ENCODE measurements at places on chromosomes 3 and 15.

GRCh38 chr15:82742134-82742533 lies 32.5 kb upstream of the AP3B2 start:
- DNase-seq, result no peak

DNA sequence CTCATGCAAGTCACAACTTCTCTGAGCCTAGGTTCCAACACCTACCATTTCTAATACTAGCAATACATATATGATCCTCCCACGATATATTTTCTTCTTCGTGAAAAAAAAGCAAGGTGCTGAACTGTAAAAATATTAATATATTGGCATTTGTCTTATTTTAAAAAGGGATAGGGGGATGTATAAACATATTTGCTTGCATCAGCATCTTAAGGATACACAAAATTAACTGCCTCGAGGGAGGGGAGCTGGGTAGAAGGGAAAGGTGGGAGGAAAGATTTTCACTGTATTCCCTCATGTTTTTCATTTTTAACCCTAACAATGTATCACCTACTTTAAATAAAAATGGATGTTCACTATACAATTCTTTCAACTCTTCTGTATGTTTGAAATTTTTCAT lies 1.3 kb downstream of the HACD2 start:
- DNase-seq, result no peak

DNA sequence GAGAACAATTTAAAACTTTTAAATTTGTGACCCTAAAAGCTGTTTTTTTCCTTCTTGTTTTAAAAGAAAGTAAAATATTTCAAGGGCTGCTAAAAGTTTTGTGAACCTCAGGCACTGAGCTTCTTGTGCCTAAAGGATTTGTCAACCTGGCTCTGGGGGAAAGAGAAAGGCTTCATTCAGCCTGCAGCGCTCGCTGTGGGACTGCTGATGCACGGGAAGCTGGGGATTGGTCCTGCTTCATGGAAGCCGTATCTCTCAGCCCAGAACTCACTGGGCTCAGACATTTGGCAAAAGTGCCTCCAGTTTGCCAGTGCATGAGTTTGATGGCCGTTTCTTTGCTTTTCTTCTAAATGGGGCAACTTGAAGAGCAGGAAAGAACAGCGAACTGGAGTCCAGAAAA lies 30.8 kb downstream of the TPRG1 start:
- DNase-seq, result no peak

GRCh38 chr3:27228805-27229204 lies 140.4 kb downstream of the NEK10 start:
- DNase-seq, result peak; percentile 64

- DNase-seq, result no peak
Observed at GRCh38 chr15:42504631-42505030, 9.2 kb downstream of the SNAP23 start.

- no peak for DNase-seq
Observed at GRCh38 chr3:45789235-45789812, 7.0 kb downstream of the SLC6A20 start.

- no peak for DNase-seq
Observed at GRCh38 chr3:170355738-170356595, 1.5 kb upstream of the SKIL start.

DNA sequence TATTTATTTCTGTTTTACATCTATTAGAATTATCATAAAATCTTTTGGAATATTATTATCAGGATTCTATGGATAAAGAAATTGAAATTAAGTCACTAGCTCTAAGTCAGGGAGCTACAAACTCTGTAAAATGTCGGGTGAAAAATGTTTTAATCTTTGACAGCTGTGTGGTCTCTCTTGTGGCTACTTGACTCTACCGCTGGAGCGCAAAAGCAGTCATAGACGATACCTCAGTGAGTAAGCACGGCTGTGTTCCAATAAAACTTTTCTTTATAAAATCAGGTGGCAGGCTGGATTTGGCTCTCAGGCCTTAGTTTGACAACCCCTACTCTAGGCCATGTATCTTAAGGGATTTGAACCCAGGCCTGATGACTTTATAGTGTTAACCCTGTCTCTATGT lies 88.5 kb upstream of the PFN2 start:
- no peak for DNase-seq

DNA sequence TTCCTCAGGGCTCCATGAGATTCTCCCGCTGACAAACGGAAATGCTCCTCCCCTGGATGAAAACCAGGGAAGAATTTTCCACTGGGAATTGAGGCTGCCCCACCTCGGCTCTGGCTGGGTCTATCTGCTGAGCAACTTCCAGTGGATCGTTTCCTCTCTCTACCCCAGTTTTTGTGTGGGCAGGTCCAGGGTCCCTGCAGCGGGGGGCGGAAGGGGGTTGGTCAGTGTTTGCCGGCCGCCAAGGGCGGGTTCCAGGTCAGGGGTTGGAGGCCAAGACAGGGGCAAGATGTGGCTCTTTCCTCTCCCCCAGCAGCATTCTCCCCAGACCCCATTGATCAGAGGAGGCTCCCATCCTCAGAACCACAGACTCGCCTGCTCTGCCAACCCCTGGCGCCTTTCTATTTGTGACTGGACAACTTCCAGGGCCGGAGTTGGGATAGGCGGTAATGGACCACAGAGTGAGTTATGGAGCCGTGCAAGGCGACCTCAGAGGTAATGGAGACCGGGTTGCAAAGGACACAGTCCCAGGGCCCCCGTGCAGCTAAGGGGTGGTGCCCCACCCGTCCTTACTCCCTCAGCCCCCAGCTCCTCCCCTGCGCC lies 92.2 kb downstream of the WNT7A start:
- no peak for DNase-seq

GRCh38 chr3:2822611-2823010 lies 287.6 kb downstream of the IL5RA start:
- no peak for DNase-seq

DNA sequence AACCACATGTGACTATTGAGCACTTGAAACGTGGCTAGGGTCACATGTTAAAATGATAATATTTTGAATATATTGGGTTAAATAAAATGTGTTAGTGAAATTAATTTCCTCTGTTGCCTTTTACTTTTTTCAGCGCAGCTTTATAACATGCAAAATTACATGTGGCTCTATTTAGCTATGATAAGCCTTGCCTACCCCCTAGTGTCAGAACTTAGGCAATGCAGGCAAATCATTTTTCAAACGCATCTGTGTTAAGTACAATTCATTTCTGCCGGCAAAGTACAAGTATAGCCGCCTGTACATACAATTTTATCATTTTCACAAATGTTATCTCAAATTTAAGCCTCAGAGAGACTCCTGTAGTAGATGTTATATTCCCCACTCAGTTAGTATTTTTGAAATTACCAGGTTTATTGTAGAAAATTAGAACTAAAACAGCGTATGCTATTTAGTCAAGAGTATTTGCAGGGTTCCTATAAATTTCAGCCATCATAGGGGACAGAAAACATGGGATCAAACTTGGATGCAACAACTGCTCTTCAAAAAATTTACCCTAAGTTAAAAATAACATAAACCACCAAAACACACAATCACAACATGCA lies 56.1 kb downstream of the TAFA4 start:
- DNase-seq, result peak; percentile 29

DNA sequence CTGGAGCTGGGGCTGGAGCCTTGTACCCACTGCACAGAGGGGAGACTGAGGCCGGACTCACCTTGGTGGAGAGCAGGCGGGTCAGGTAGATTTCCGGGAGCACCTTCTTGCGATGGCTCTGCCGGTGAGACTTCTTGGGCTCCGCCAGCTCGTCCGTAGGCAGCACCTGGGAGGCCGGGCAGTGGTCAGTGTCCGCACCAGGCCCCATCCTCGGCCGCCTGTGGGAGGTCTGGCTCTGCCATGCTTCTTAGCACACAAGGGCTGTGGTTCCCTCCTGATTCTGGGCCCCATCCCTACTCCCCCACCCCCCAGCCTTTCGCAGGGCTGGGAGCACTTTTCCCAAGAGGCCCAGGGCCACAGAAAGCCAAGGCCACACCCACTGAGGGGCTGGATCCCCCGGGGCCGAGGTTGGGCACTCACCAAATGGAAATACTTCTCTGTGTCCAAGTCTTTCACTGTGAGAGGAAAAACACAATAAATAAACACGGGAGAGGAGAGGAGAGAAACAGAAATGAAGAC lies 17.4 kb downstream of the H1-8 start:
- DNase-seq, result no peak

DNA sequence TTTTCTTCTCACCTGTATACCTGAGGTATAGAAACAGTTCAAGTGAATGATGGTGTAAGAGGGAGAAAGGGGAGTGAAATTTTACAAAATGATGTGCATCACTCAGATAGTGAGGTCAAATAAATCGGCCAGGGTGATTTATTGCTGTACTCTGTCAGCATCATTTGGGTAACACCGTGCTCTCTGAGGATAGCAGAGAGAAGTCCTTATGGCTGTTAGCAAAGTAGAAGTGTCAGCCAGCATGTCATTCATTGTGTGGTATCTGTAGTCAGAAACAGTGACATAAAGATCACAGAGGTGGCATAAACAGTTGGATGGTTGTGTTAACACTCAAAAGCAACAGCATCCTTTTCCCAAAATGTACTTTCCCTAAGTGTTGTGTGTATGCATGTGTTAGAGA lies 53.4 kb downstream of the PSMD6 start:
- no peak for DNase-seq

GRCh38 chr15:100001405-100001804 lies 268.2 kb upstream of the LYSMD4 start:
- no peak for DNase-seq

DNA sequence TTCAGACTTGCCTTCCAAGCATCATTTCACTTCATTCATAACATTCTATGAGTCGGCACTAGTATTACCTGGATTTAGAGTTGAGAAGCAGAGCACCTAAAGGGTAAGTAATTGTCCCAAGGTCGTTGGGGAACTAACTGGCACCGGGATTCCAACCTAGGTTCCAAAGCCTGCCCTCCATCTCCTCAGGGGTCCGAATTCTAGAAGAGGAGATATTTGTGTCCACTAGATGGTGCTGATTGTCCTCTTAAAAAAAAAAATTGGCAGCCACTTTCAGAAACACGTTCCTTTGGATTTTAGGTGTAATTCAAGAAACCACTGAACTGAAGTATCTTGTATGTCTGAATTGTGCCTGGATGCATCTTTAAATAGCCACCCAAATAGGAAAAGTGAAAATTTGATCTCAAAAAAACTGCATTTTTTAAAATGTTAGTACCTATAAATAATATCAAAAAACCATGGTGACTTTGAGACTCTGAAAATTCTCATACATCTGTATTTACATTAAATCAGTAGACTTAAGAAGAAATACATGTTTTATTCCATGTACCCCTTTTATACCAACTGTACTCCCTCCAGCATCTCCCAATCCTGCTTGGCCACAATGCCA lies 3.9 kb upstream of the FSIP1 start:
- DNase-seq, result peak; percentile 46

DNA sequence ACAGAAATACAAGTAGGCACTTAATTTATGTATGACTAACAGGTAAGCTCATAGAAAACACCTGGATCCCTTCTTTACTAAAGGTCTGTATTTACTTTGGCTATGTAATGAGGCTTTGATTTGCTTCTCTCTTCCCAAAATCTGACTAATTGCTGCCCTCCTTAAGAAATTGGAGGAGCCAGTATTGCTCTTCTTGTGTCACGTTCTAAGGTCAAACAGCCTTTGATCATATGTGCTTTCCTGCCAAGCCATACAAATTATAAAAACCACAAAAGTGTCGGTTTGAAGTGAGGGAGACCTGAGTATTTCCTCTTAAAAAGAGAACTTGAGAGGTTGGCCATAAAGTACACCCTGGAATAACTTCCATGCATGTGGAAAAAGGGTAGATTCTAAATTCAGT lies 112.1 kb upstream of the MB21D2 start:
- no peak for DNase-seq

DNA sequence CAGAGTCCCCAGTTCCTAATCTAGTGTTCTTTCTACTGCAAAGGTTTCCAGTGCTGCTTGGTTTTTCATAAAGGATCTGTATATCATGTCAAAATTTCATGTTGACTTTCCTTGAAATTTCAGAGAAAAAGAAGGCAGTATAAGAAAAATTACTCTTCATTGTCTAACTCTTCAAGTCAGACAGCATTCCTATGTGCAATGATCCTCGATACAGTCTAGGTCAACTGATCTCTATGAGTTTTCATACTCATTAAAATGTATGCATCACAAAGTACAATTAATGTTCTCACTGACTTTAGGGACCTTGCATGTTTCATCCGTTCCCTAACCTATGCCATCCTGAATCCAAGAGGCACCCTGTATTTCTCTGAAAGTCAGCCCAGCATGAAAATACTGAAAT lies 317.3 kb downstream of the ZBTB20 start:
- no peak for DNase-seq
